Neural crest cell (in vitro differentiated cells): ENCODE measurements at places on chromosomes 16 and 17.

GRCh38 chr16:77850636-77851333 lies 62.4 kb downstream of the VAT1L start:
- DNase-seq = no peak
- no peak overlapping the region for H3K27ac ChIP-seq

GRCh38 chr17:15169676-15170075 lies 95.5 kb downstream of the PMP22 start:
- no peaks in the 10 kb centered on the region for H3K36me3 ChIP-seq
- no peak for DNase-seq
- no peak overlapping the region for H3K27ac ChIP-seq
- peaks cover 10% of the 10 kb centered on the region for H3K4me1 ChIP-seq
- H3K4me3 ChIP-seq = no peak overlapping the region

DNA sequence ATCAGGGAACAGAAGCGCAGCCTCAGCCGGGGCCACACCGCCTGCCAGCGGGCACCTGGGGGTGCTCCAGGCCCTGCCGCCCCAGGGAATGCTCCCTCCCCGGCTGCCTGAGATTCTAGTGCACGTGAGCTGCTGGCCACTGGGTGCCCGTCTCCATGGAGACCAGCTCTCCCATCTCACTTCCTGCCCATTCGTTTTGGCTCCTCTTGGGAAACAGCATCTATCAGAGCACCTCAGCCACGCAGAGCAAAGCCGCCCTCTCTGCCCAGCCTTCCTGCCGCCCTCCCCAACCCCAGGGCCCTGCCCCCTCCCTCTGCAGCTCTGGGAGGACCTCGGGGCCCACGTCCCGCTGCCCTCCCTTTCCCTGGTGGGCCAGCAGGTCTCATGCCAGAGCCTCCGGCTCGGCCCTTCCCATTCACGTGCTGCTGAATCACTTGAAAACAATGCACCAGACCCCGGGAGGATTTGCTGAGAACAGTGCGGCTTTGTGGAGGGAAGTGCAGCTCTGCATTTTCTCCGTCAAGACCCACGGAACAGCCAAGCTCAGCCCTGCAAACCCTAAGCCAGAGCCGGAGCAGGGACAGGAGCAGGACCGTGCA lies 19.4 kb downstream of the CEP295NL start:
- peaks cover 57% of the 10 kb centered on the region for H3K4me1 ChIP-seq
- DNase-seq = peak; percentile 62
- H3K36me3 ChIP-seq = no peaks in the 10 kb centered on the region
- H3K4me3 ChIP-seq = peak overlapping the region; percentile 84

GRCh38 chr17:76911299-76912017 lies 43.3 kb downstream of the MGAT5B start:
- no peak overlapping the region for H3K4me3 ChIP-seq
- H3K4me1 ChIP-seq = no peaks in the 10 kb centered on the region
- peaks cover 11% of the 10 kb centered on the region for H3K36me3 ChIP-seq
- no peak overlapping the region for H3K27ac ChIP-seq
- DNase-seq = no peak

DNA sequence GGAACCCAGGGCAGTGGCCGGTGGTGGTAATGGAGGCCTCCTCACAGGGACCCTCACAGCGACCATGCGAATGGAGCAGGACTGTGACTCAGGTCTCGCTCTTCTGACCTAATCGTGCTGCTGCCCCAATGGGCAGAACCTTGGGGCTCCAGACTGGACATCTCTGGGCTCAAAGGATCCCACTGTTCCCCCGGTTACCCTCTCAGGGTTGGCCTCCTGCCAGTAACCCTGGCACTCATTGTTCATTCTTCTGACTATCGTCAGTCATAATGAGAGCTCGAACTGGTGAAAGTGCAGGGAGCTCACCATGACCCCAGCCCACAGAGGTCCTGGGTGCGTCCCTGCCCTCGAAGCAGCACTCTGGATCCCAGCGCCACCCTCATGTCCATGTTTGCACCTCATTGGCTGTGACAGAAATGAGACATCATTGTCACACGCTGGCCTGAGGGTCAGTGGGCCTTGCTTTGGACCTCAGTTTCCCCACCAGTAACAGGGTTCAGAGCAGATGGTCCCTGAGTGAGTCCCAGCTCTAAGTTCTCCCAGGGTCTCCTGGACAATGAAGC lies 4.0 kb upstream of the NPRL3 start:
- H3K27ac ChIP-seq = peak overlapping the region; percentile 35
- H3K4me1 ChIP-seq = peaks cover 5% of the 10 kb centered on the region
- peak overlapping the region; percentile 59 for H3K4me3 ChIP-seq
- no peak for DNase-seq
- peaks cover 8% of the 10 kb centered on the region for H3K27me3 ChIP-seq

DNA sequence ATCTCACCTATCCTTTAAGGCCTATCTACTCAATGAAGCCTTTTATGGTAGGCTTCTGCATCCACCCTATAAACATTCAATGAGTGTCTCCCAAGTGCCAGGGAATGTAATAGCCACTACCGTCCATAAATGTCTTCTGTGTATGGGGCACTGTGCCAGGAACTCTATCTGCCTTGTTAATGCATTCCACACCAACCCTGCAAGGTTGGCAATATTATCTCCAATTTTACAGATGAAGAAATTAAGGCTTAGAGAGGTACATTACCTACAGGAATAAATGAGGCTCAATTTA lies 20.0 kb downstream of the MAP3K14 start:
- H3K27me3 ChIP-seq = no peaks in the 10 kb centered on the region
- no peak for DNase-seq
- H3K4me1 ChIP-seq = peaks cover 53% of the 10 kb centered on the region
- H3K4me3 ChIP-seq = no peak overlapping the region
- no peak overlapping the region for H3K27ac ChIP-seq
- H3K36me3 ChIP-seq = peaks cover 6% of the 10 kb centered on the region

GRCh38 chr16:67115639-67116038 lies 5.9 kb downstream of the PHAF1 start:
- H3K4me1 ChIP-seq = peaks cover 17% of the 10 kb centered on the region
- H3K4me3 ChIP-seq = no peak overlapping the region
- no peak for DNase-seq
- H3K36me3 ChIP-seq = no peaks in the 10 kb centered on the region

DNA sequence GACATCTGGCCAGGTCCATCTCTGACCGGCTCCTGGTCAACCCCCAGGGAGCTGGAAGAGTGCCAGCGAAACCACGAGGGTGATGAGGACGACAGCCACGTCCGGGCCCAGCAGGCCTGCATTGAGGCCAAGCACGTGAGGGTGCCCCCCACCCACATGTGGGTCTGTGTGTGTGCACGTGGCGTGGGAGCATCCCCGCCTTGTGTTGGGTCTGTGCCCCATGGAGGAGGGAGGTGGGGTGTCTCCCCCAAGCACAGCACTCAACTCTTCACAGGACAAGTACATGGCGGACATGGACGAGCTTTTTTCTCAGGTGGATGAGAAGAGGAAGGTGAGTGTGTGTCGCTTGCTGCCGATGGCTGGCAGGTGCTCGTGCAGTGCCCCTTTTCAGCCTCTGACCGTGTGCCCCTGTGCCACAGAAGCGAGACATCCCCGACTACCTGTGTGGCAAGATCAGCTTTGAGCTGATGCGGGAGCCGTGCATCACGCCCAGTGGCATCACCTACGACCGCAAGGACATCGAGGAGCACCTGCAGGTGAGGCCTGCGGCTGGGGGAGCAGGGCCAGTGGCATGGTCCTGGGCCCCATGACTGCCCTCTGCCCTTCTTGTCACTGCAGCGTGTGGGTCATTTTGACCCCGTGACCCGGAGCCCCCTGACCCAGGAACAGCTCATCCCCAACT lies 1.7 kb downstream of the STUB1 start:
- peaks cover 10% of the 10 kb centered on the region for H3K27me3 ChIP-seq
- H3K36me3 ChIP-seq = peaks cover 5% of the 10 kb centered on the region
- no peak for DNase-seq

- H3K4me3 ChIP-seq = no peak overlapping the region
- no peaks in the 10 kb centered on the region for H3K4me1 ChIP-seq
- H3K36me3 ChIP-seq = no peaks in the 10 kb centered on the region
- H3K27me3 ChIP-seq = no peaks in the 10 kb centered on the region
- no peak overlapping the region for H3K27ac ChIP-seq
Observed at GRCh38 chr16:18943414-18943813, 17.2 kb upstream of the SMG1 start.

- H3K27ac ChIP-seq = no peak overlapping the region
- peaks cover 11% of the 10 kb centered on the region for H3K4me1 ChIP-seq
- H3K27me3 ChIP-seq = no peaks in the 10 kb centered on the region
- H3K4me3 ChIP-seq = no peak overlapping the region
Observed at GRCh38 chr16:11734025-11734652, 8.5 kb downstream of the TXNDC11 start.
